ENCODE measurements at places on chromosomes 2 and 18.

- peak; percentile 92 for DNase-seq
Measured at GRCh38 chr18:76565238-76566173, 70.5 kb upstream of the ZNF516 start.

DNA sequence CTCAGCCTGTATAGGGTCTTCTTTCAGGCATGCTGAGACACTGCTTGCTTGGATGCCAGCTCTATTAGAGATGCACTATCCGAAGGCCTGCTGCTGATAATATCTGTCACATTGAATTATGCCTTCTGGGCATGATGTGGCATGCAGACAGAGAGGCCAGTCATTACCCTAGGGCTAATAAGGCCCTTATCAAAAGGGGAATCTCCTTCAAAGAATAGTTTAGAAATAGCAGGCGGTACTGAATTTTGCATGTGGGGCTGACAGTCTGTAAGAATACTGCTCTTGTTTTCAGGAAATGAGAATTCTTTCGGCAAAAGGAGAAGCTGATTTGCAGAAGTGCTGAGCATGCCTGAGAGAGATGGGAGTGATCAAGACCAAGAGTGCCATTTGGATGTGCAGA is 13.1 kb upstream of the LHCGR start:
- no peak for DNase-seq

DNA sequence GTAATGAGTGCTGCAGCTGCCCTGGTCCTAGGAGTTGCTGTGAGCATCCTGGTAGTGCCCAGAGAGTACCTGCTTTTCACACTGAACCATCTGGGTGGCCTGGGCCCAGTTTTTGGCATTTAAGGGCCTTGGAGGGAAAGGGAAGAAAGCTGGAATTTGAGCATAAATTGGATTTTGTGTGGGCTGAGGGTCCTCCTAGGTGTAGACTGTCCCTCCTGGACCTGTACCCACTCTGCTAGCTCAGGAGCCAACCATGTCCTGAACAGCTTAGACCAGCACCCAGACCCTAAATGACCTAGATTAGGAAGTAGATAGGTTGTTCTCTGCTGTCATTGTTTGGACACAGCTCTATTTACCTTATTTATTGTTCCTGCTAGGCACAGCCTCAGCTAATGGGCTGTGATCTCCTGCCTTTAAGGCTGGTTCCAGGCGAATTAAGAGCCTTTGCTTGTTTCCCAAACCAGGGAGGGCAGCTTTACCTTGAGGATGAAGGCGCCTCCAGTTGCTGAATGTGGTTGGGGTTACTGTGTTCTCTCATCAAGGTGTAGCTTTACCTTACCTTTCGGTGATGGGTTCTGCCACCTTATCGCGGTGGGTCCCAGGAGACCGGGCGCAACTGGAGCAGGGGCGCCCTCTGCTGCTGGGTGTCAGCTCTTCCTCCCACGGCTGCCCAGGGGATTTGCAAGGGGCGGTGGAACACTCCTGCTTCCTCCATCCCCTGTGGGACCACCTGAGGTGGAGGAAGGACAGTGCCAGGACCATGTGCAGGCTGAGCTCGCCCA is 34.4 kb downstream of the ITGA6 start:
- peak; percentile 52 for DNase-seq

DNA sequence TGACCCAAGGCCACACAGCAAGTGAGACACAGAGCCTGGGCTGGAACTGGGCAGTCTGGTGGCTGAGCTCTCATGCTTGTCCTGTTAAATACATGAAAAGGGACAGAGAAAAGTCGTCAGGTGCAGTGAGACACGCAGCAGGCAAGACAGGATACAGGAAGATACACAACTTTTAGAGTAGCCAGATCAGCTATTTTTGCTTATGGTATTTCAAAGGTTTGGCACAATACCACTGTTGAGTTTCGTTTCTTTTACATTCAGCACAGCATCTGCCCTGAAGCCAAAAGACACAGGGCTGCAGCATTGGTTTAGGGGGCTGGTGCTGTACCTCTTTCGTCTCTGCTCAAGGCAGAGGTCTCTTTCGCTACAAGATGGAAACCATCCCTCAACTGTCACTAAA is 14.0 kb downstream of the FHL2 start:
- no peak for DNase-seq

GRCh38 chr2:191983186-191983585 is 136.3 kb upstream of the CAVIN2 start:
- DNase-seq: no peak

DNA sequence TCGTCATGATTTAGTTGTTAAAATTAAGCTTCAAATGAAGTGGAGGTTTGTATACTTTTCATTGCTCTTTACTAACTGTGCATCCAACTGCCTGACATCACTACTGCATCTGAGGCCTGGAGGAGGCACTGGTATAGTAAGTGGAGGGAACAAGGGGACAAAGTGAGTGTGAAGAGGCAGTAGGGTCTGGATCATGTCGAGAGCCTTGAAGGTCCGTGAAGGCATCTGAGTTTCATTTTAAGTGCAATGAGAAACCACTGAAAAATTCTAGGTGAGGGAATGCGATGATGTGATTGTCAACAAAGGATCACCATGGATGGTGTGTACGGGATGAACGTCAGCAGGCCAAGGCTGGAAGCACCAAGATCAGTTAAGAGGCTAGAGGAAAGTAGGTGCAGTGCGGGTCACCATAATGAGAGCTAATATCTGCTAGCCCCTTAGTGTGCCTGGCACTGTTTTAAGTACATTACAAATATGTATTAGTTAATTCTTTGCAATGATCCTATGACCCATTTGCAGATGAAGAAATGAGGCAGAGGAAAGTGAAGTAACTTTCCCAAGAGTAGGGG is 96.1 kb downstream of the CABYR start:
- DNase-seq: no peak

GRCh38 chr2:54657664-54658083 is 65.8 kb upstream of the EML6 start:
- peak; percentile 38 for DNase-seq

DNA sequence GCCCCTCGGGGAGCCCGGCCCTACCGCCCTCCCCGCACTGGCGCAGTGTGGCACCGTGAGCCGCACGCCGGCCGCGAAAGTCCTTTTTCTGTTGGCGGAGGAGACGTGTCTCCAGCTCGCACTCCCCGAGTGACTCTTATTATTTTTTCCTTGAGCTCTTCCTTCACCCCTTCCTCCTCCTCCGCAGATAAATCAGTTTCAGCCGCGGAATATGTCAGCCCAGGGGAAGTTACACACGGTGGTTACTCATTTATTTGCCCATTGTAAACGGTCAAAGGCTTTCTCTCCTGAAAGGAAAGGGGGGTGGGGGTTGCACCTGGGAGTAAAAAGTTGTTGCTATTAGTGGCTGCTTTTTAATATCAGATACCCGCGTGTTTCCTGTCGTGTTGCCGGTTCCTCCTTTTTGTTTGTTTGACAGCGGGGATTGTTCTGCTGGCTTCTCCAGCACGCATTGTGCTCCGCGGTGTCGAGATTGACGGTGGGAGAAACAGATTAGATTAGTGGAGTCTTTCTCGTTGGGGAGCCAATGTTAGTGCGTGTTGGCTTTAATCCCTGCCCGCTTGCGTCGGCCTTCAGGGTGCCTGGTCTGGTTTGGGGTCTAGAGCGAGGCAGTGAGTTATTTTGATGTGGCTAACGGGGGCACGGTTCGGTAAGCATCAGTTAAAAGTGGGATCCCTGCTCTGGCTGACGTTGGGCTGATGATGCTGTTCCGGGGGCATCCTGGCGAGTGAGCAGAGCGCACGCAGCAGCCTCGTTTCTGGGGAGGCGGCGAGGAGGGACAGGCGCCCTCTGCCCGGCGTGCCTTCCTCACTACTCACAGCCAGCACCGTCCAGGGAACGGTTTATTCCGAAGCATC is 1.6 kb downstream of the CRIM1 start:
- peak; percentile 92 for DNase-seq

- DNase-seq: no peak
Measured at GRCh38 chr2:58261209-58261608, 20.1 kb upstream of the FANCL start.

DNA sequence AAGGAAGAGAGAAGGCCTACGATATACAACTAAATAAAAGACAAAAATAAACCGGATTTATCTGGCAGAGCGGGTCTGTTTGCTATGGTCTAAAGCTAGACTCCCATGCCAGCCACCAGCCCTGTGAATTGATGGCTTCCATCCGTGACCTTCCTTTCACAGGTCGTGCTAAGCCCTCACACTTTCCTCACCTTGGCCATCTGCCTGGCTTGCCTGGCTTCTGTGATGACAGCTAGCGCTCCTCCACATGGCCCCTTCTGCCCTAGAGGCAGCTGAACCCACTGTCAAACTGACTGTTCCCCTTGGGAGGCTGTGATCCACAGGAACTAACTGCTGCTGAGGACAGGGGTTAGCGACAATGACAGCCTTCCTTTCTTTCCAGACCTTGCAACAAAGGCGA is 32.5 kb downstream of the GAREM1 start:
- DNase-seq: no peak

DNA sequence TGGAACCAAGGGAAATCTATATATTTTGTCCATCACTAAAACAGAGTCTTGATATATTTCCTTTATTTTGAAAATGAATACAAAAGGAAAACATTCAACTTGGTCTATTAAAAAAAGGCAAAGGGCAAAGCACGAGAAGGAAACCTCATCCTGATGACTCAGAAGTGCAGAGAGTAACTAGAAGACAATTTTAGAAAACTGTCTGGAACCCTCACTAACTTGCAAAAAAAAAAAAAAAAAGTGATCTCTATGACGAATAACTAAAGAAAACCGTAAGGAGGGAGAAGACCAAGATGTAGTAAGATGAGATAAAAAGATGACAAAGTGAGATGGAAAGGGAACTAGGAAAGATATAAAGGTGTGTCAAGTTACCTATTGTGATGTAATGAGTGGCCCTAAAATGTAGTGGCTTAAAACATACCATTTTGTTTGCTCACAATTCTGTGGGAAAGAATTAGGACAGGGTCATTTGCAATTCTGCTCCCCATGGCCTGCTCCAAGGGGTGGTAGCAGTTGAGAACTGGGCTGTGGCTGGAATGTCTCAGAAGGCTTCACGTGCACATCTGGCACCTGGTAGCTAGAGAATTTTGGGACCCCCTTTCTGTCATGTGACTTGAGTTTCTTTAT is 303.0 kb downstream of the DYSF start:
- peak; percentile 42 for DNase-seq

- peak; percentile 38 for DNase-seq
Measured at GRCh38 chr18:55821219-55821618, 233.2 kb upstream of the TCF4 start.

DNA sequence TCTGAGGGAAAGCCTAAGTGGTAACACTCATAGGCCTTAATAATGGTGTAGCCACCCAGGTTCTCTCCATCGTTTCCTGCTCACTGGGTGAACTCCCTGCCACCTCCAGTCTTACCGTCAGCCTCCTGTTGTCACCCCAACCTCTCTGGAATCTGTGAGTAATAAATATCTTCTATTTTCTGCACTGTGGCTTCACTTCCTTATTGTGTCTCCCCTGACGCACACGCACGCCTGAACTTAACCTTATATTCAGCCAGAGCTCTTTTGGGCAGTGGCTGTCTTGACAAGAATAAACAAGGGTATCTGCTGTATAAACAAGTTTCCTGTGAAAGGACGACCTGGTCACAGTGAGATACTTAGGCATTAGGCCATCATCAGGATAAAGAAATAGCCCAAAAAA is 467.2 kb downstream of the SPAG16 start:
- peak; percentile 71 for DNase-seq

DNA sequence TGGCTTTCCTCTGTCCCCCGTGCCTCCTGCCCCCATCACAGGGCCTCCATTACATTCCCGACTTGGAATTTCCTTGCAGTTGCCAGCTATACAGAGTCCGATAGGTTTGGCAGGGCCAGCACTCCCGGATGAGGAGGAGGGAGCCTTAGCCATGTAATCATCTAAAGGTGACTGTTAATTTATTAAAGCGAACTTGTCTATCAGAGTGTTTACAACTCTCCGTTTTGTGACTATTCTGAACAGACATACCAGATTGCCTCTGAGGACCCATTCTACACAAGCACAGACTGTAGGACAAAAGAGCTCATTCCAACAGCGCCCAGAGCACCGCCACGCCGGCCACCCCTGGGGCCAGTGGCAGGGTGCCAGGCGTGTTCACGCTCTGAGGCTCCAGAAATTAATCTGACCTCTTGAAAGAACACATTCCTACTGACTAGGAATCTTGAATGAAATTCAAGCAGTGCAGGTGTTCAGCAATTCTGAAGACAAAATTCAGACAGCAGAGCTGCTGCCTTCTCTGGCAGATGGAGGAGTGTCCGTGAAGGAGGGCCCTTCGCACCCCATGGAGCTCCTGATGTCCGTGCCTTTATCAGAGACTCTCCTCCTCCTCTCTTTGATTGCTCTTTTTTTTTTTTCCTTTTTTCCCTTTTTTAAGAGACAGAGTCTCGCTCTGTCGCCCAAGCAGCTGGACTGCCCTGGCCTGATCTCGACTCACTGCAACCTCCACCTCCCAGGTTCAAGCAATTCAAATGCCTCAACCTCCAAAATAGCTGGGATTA is 58.1 kb upstream of the RALBP1 start:
- DNase-seq: peak; percentile 11

DNA sequence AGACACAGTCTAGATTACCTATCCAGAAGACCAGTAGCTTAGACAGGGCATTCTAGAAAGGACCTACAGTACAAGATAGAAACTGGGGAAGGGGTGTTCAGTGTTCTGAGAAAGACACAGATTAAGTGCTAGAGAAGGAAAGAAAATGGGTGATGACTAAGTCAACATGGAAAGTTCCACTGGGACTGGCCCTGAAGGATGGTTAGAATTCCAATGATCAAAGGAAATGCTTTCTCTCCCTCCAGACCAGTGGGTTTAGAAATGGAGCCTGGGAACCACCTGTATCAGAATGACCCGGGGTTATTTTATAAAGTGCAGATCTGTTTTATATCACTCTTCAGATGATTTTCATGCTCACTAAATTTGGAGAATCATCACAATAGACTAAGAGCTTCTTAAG is 5.8 kb upstream of the COLEC12 start:
- no peak for DNase-seq

DNA sequence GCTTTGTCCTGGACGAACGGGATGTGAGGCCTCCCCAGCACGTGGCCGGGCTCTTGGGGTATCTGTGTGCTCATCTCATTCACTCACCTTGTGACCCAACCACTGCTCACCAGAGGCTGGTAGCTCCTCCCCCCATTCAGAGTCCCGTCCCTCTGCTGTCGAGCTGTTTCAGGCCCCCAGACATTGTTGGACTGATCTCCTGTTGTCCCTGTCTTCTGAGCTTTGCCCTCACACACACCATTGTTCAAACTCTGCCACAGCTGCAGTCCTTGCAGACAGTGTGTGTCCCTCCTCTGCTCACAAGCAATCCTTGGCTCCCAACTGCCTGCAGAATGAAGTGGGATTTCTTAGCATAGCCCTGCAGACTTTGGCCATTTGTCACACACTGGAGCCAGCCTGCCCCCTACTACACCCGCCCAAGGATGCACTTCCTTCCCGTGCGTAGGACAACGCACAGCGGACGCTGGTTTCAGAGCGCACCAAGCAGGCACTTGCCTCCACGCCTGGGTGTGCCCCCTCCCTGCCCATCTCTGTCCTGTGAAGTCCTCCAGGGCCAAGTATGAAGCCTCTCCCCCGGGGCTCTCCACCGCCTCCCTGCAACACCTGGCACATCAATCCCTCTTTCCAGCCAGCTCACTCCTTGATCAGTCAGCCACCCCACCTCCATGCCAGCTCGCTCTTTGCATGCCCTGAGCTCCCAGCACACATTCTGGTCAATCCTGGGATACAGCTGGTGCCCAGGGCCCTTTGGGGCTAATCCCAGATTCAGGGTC is 16.5 kb upstream of the PRLH start:
- no peak for DNase-seq
